D721Med (cell line): ENCODE measurements at places on chromosomes 11 and 22.

DNA sequence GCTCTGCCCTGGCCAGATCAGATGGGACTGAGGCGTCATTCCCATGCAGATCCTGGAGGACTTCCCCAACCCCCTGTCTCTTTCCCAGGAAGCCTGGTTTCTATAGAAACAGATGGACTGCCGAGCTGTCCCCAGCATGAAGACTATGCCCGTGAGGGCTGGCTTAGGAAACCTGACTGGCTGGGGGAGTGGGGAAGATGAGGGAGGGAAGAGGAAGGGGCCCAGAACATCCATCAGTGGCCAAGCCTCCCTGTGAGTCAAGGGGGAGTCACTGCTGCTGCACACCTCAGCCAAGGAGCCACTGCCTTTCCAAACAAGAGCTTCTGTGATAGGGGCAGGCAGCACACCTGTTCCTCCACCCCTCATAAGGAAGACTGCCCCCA lies 5.8 kb downstream of the TP53I11 start:
- no peak for DNase-seq

DNA sequence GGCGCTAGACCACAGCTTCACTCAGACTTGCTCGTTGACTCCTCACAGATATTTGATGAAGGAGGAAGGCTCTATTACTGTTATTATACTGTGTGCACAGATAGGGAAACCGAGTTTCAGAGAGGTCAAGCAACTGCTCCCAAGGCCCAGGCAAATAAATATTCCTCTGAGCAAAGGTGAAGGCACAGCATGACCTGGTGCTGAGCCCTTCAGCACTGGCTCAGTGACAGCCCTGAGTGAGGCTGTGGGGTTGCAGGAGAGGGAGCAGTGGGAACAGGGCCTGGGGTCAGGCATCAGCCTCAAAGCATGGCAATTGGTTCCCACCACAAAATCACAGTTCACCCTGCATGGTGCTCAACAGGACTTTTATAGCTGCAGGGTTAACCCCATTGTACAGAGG lies 7.1 kb downstream of the POLR3H start:
- no peak for DNase-seq

GRCh38 chr11:71255800-71256479 lies 3.6 kb upstream of the SHANK2 start:
- DNase-seq: no peak

DNA sequence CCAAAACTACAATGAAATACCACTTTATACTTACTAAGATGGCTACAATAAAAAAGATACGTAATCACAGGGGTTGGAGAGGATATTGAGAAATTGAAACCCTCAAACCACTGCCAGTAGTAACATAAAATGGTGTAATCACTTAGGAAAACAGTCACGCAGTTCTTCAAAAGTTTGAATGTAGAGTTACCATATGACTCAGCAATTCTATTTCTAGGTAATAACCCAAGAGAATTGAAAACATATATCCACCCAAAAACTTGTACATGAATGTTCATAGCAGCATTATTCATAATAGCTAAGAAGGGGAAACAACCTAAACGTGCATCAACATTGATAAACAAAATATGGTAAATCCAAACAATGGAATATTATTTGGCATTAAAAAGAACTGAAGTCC lies 24.4 kb upstream of the PSMA1 start:
- no peak for DNase-seq

DNA sequence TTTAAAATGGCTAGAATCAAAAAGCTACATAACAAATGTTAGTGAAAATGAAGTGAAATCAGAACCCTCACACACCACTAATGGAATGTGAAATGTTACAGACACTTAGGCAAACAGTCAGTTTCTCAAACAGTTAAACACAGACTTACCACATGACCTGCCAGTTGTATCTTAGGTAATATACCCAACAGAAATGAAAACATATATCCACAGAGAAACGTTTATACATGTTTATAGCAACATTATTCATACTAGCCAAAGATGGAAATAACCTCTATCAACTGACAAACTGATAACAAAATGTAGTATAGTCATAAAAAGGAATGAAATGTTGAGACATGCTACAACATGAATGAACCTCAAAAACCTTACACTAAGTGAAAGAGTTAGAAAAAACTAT lies 131.5 kb upstream of the TRPC6 start:
- no peak for DNase-seq

DNA sequence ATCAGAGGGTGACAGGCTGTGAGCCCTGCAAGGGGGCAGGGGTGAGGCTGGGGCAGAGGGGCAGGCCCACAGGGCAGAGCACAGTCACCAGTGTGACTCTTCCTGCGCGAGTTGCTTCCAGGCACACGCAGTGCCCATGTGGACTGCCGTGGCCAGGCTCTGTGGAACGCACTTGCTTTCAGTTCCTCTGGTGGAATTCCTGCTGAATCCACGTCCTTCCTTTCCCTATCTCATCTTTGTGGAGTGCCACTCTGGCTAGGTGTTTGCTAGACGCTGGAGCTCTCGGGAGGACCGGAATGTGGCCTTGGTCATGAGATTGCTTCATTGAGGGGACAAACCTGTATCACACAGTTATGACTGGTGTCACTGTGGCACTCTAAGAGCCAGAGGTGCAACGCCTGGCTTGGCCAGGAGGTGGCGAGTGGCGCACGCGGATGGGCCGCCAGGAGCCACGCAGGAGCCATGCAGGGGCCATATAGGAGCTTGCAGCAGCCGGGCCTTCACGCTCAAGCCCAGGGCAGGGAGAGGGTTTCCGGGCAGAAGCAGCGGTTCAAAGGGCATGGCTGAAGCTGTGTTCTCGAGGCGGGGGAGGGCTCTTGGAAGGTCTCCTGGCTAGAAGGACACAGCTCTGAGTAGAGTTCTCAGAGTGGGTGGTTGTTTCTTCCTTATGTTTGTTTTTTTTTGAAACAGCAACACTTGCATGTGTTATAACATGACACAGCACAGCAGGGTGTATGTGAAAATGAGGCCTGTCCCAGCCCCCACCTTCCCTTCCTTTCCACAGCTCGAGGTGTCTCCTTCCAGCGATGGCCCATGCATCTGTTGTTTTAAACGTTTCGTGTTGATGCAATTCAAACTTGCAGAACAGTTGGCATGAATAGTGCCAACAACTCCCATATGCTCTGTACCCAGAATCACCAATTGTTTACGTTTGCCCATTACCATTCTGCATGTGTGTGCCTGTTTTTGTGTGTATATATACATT lies 36.2 kb downstream of the TBC1D22A start:
- peak; percentile 49 for DNase-seq

GRCh38 chr11:105357764-105358163 lies 218.2 kb upstream of the CARD18 start:
- no peak for DNase-seq

GRCh38 chr11:83088965-83089364 lies 17.3 kb upstream of the RAB30 start:
- no peak for DNase-seq

- DNase-seq: no peak
These were observed 607.9 kb downstream of the NTM start for GRCh38 chr11:131978351-131978750.

DNA sequence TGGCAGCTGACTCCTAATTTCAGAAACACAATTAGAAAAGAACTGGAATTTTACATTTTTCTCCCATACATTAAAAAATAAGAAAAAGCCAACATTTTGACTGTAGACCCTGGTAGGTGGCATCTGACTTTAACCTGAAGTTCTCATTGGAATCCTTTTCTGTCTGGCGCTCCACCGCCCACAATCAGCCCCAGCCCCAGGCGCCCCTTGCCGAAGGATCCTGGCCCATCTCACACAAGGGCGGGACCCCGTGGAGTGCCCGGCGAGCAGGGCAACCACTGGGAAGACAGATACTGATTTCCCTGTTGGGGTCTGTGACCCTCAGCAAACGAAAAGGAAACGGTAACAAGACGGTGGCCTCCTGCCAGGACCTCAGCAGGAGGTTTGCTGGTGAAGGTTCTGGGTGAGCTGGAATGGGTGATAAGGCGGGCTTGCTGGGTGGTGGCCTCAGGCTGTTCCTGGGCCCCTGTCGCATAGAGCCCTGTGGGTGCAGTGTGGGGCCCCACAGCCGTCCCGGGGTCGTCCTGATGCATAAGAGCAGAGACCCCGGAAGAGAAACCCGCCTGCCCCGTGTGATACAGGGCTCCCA lies 15.7 kb downstream of the TSPO start:
- no peak for DNase-seq

DNA sequence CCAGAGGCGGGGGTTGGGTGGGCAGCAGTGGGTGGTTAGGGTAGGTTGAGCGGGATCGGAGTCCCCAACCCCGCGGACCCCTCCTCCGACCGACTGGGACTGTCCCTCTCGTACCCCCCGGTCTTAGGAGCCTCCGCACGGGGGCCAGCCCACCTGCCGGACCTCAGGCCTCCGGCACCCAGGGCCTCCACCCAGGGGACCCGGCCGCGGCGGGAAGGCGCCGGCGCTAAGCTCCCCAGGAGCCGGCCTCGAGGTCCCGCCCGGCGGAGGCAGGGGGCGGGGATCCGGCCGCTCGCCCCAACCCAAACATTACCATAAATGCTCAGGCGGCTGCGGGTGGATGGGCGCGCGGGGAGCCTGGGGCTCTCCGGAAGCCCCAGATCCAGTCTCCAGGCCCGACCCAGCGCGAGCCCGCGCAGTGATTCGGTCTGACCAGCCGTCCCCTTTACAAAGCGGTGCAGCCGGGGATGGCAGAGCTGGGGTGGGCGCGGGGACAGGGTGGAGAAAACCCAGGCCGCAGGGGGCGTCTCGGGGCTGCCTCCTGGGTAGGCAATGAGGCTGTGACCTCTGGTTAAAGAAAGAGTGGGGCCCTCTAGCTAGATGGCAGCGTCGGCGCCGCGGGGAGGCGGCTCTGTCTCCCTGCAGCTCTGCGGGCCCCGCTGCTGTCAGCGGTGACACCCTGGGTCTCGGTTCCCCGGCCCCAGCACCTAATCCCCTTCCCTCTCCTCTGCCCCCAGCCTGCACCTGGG lies 4.0 kb upstream of the MCAM start:
- peak; percentile 83 for DNase-seq

GRCh38 chr11:62627713-62628112 lies 5.9 kb upstream of the B3GAT3 start:
- DNase-seq: no peak

DNA sequence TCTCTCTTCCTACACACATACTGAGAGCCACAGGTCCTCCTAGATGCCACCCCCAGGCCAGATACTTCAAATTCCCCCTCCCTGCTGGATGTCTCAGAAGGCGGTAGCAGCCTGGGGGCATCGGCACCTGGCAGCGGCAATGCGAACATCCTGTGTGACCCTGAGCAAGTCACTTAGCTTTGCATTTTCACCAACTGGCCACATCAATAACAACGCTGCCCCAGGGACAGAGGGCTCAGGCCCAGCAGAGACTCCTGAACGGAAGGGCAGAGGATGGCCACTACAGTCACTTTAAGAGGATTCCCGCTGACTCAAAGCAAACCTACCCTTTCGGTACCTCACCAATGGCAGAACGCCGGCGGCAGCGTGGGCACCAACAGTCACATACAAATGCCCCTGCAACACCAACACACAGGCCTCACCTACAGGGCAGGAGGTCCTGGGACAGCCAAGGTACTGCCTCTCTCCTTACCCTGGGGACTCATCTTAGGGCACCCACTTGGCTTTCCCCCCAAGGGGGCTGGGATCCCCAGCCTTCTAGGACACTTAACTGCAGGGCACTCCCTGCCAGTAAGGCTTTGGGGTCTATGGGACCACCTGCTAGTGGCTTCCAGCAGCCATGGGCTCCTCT lies 1.6 kb downstream of the LMO1 start:
- no peak for DNase-seq

GRCh38 chr22:42414565-42415303 lies 17.5 kb downstream of the NFAM1 start:
- no peak for DNase-seq

- DNase-seq: no peak
These were observed 14.1 kb downstream of the PTPRJ start for GRCh38 chr11:47994417-47994816.

GRCh38 chr22:40808018-40808841 lies 10.9 kb downstream of the SLC25A17 start:
- no peak for DNase-seq

GRCh38 chr22:19687561-19688300 lies 26.6 kb upstream of the SEPTIN5 start:
- DNase-seq: no peak

GRCh38 chr11:2193099-2193887 lies 21.7 kb upstream of the TH start:
- DNase-seq: no peak

DNA sequence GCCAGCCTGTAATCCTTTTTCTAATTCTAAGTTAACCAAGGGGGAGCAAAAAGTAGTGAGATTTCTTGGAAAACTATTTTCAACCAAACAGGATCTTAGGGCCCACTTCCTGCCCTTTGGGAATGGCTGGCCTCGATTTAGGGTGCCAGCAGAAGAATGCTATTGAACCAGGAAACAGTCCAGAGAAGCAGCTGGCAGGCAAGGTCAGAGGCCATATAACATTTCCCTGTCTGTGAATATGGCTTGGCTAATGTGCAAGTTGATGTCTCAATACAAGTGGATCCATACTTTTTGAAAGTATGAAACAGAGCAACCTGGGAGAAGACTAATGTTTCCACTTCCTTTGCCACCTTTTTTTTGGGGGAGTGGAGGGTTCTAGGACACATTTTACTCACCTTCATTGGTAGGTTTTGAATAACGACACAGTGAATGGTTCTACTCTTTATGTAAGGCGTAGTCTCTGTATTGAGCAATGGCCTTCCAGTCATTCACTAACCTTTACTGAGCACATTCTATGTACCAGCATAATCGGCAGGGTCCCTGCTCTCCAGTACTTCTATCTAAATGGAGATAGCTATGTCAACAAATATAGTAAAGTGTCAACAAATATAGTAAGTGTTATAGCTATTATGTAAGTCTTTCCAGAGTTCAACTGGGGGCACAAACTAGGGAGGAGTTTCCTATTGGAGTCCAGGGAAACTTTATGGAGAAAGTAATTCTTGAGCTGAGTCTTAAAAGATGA lies 34.2 kb upstream of the RRM1 start:
- DNase-seq: no peak

- DNase-seq: no peak
These were observed 35.5 kb upstream of the VWA5A start for GRCh38 chr11:124079631-124080326.

- no peak for DNase-seq
These were observed 153.4 kb downstream of the CCDC34 start for GRCh38 chr11:27209562-27210005.

GRCh38 chr22:38943201-38943600 lies 14.2 kb upstream of the APOBEC3A start:
- DNase-seq: no peak

GRCh38 chr11:86582898-86583297 lies 89.5 kb downstream of the ME3 start:
- no peak for DNase-seq

GRCh38 chr11:38256436-38256835 lies 1658.4 kb upstream of the RAG2 start:
- DNase-seq: no peak

GRCh38 chr11:46248289-46249102 lies 29.0 kb upstream of the CREB3L1 start:
- no peak for DNase-seq

GRCh38 chr22:19527321-19527721 lies 3.1 kb upstream of the CLDN5 start:
- DNase-seq: no peak
